H9 (cell line): ENCODE measurements at places on chromosomes 1 and 21. TPM values are rescaled to one million over a fixed set of nuclear protein-coding genes. Genes with fewer than 3 reads are reported as not detected.
A peak's percentile ranks its signal among the peaks of the same experiment; 100 is the strongest.

GRCh38 chr1:184965944-184966860 lies 8.1 kb downstream of the NIBAN1 start:
- DNase-seq: no peak

DNA sequence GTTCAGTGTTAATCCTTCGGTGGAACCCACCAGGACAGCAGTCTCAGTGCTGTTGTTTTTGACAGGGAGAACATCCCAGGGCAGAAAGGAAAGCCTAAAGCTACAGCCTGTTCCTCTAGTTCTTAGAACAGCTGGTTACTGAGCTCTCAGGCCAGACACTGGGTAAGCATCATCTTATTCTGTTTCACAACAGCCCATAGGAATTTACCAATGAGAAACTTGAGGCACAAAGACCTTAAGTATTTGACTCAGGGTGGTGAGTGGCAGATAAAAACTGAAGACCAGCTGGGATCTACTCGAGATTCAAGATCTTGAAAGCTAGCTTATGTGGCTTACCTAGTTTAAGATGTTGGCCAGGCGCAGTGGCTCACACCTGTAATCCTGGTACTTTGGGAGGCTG lies 9.4 kb upstream of the NEK2 start:
- DNase-seq: no peak

DNA sequence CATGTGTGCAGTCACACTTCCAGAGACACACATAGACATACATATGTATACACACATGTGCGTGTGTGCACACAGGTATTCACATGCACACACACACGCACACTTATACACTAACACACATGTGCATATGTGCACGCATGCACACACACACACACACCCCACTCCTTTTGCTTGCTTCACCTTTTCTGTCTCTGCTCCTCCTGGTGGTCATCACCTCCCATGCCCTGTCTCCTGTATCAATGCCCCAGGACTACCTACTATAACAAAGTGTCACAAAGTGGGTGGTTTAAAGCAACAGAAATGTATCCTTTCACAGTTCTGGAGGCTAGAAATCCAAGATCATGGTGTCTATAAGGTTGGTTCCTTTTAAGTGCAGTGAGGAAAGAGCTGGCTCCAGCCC lies 27.4 kb downstream of the ETS2 start:
- DNase-seq: no peak

GRCh38 chr1:56992318-56993125 lies 26.7 kb upstream of the C8B start:
- DNase-seq: no peak

GRCh38 chr1:234507626-234508387 lies 28.8 kb upstream of the TARBP1 start:
- no peak for DNase-seq

GRCh38 chr1:204162494-204163074 lies 3.6 kb downstream of the REN start:
- DNase-seq: peak; percentile 91

DNA sequence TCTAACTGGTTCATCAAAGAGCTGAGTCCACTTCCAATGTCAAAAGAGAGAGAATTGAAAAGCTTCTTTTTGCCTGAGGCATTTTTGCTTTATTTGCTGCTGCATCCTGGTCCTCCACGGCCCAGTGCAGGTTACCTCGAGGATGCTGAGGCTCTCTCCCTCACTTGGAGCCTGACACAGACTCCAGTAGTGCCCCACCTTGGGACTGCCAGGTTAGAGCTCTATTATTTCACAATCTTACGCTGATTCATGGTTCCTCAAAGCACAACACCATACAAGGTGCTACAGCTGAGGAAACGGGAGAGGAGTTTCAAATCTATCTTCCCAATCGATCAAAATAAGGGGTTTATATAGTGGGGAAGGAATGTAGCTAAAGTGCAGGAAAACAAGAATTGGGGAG lies 13.6 kb upstream of the PLPPR4 start:
- DNase-seq: no peak

DNA sequence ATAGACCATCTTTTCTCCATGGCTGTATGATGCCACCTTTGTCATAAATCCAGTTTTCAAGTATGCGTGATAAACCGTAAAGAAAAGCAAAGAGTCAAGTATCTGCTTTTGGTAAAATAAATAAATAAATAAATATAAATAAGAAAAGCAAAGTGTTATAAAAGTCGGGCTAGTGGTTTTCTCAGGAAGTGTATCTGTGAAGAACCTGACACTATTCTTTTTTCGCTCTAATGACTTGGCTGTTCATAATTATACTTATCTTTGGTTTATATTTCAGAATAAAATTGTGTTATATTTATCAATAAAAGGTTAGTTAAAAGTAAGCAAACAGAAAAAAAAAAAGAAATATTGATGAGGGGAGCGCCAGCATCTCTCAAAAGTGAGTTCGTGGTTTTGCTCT lies 594 bp upstream of the EXO5 start:
- no peak for DNase-seq

GRCh38 chr21:46009951-46010705 lies 28.6 kb downstream of the COL6A1 start:
- peak; percentile 28 for DNase-seq

- DNase-seq: no peak
Measured at GRCh38 chr1:76269155-76269554, 194.6 kb downstream of the ST6GALNAC3 start.

- DNase-seq: no peak
Measured at GRCh38 chr1:101037316-101037715, 11.7 kb upstream of the DPH5 start.

GRCh38 chr21:39107739-39108138 lies 75.5 kb downstream of the PSMG1 start:
- no peak for DNase-seq

GRCh38 chr1:107315652-107316051 lies 174.8 kb downstream of the NTNG1 start:
- DNase-seq: no peak

- DNase-seq: no peak
Measured at GRCh38 chr1:109719337-109719837, 7.3 kb downstream of the GSTM5 start.

DNA sequence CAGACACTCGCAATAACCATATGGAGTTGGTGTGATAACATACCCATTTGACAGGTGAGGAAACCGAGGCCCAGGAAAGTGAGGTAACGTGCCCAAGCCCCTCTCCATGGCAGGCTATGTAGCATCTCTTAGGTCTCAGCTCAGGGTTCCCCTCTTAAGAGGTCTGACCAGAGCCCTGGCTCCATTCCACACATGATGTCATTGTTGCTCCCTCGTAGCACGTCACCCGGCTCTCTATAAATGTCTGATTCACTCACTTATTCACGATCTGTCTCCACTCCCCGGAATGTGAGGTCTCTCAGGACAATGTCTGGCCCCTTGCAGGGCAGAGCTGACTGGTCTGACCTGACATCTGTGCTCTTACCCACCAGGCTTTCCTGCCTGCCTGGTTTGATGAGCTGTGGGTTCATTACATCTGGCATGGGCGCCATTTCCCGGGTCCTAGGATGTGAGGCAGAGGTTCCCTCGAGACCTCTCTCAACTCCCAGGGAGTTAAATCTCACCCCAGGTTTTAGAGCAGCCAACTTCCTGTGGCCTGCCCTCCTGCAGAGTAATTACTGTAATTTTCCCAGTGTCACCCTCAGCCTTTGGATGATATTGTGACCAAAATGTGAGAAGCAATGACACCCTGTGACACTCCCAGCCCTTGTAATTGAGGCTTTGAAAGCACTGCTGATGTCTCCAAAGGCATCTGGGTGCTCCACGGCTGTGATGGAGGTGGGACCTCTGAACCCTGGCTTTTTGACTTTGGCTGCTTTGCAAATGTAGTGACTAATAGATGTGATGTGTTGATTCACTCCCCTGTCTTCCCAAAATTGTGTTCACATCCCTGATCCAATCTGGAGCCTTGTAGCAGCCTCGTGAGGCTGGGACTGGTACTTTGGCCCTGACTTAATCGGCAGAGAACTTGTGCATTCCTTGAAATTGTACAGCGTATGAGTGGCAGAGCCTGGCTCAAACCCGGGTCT lies 10.6 kb downstream of the ACTL8 start:
- DNase-seq: no peak

- DNase-seq: no peak
Measured at GRCh38 chr21:16454399-16454798, 724.6 kb downstream of the USP25 start.

- peak; percentile 72 for DNase-seq
Measured at GRCh38 chr1:24111996-24112779, at the start of gene MYOM3. Gene MYOM3 (minus strand): TSS chr1:24112135. CDS start chr1:24108636, 3,499 bp downstream.

- no peak for DNase-seq
Measured at GRCh38 chr1:229141271-229141670, 129.6 kb upstream of the RAB4A start.

- DNase-seq: no peak
Measured at GRCh38 chr1:147892731-147893214, 9.8 kb upstream of the GJA8 start.

GRCh38 chr1:222171005-222171404 lies 376.9 kb downstream of the HHIPL2 start:
- DNase-seq: peak; percentile 31

DNA sequence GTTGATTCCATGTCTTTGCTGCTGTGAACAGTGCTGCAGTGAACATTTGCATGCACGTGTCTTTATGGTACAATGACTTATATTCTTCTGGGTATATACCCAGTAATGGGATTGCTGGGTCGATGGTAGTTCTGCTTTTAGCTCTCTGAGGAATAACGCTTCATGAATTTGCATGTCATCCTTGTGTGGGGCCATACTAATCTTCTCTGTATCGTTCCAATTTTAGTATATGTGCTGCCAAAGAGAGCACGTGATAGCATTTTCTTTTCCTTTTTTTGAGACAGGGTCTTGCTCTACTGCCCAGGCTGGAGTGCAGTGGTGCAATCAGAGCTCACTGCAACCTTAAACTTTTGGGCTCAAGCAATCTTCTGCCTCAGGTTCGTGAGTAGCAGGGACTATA lies 24.9 kb upstream of the MAP1LC3C start:
- DNase-seq: no peak

DNA sequence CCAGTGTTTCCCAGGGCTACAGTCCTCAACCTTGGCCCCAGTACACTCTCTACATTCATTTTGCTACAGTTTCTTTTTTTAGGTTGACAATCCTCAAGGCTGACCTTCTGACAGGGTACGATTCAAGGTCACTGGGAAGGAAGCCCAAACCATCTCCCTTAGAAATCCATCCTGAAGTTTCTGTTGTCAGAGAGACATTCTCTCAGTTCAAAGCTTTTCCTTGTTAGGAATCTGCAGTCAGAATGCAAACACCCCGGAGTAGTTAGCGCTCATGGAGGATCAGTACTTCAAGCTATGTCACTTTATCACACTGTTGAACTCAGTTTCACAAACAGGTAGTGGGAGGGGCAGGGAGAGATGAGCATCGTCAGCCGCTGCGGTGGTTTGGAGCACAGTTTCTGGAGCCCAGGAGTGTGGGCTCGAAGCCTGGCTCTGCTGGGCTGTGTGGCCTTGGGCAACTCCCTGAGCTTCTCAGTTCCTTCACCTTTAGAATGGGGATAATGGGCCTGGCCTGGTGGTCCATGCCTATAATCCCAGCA lies 4.2 kb downstream of the SLC2A5 start:
- DNase-seq: no peak

DNA sequence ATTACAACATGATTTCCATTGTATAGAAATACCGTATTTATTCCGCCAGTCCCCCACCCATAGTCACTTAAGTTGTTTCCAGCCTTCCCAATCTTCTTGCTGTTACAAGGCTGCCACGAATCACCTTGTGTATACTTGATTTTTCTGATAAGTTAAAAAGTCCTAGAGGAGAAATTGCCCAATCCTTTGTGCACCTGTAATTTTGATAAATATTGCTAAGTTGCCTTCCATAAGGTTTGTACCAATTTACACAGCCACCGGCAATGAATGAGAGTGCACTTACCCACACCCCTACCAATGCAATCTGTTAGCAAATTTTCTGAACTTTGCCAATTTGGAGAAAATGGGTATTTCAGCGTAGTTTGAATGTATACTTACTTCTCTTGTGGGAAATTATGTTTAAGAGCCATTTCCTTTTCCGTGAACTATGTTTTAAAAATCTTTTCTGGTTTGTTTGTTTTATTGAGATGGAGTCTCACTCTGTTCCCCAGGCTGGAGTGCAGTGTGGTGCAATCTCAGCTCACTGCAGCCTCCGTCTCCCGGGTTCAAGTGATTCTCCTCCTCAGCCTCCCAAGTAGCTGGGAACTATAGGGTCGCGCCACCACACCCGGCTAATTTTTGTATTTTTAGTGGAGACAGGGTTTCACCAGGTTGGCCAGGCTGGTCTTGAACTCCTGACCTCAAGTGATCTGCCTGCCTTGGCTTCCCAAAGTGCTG lies 87.4 kb downstream of the DHRS3 start:
- DNase-seq: no peak

DNA sequence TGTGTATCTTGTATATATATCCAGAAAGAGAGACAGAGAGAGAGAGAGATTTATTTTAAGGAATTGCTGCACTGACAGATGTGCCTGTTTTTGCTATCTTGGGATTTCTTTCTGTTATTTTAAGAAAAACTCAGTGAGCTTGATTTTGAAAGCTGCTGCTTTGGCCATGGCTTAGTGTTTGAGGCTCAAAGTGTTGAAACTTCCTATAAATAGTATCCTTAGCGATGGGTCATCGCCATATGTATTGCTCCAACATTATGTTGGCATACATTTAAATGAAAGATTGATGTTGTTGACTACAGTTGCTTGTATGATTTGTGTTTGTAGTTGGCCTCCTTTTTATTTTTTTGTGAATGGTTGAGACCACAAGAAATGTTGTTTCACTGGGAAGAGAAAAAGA lies 29.0 kb upstream of the NTPCR start:
- DNase-seq: no peak

- no peak for DNase-seq
Measured at GRCh38 chr21:44258056-44258725, 3.5 kb downstream of the DNMT3L start.

GRCh38 chr1:214933375-214933774 lies 149.2 kb upstream of the KCNK2 start:
- DNase-seq: no peak

GRCh38 chr1:50047916-50048694 lies 24.4 kb upstream of the AGBL4 start:
- peak; percentile 74 for DNase-seq

GRCh38 chr1:233844692-233845091 lies 59.8 kb upstream of the SLC35F3 start:
- DNase-seq: no peak

- no peak for DNase-seq
Measured at GRCh38 chr1:58431901-58432620, 114.5 kb downstream of the OMA1 start.

- peak; percentile 58 for DNase-seq
Measured at GRCh38 chr1:225770561-225771248, 6.9 kb upstream of the SRP9 start.

Gene C1orf94
- total RNA-seq: 0.98 and 1.9 TPM in 2 replicates

Gene PAX7
- 0.09 and 0.15 TPM in 2 replicates for total RNA-seq

Gene CFAP126
- total RNA-seq: not detected in 2 replicates

Gene OR2G6
- not detected in 2 replicates for total RNA-seq

Gene AIDA
- 91.1 and 92.8 TPM in 2 replicates for total RNA-seq

Gene CYP2J2
- 0.57 and 0.86 TPM in 2 replicates for total RNA-seq

Gene CHODL
- 3.4 and 3.5 TPM in 2 replicates for total RNA-seq

Gene OR2G2
- not detected in 2 replicates for total RNA-seq

Gene MIXL1
- 4.7 and 4.9 TPM in 2 replicates for total RNA-seq

Gene AMY2A
- not detected in 2 replicates for total RNA-seq

Gene CSF1
- 2.3 and 3.2 TPM in 2 replicates for total RNA-seq

Gene APCS
- total RNA-seq: not detected in 2 replicates

Gene SYNC
- 0.15 TPM in 2 replicates for total RNA-seq

Gene C1orf226
- total RNA-seq: 11.5 and 11.6 TPM in 2 replicates

Gene GJA5
- total RNA-seq: 0.33 and 0.39 TPM in 2 replicates
